Activated CD4-positive, alpha-beta T cell treated with anti-CD3 and anti-CD28 coated beads for 36 hours (primary cell): ENCODE measurements at places on chromosomes 5 and 9.

- peak; percentile 29 for DNase-seq
Measured at GRCh38 chr9:72592502-72593403, 71.3 kb downstream of the TMC1 start.

DNA sequence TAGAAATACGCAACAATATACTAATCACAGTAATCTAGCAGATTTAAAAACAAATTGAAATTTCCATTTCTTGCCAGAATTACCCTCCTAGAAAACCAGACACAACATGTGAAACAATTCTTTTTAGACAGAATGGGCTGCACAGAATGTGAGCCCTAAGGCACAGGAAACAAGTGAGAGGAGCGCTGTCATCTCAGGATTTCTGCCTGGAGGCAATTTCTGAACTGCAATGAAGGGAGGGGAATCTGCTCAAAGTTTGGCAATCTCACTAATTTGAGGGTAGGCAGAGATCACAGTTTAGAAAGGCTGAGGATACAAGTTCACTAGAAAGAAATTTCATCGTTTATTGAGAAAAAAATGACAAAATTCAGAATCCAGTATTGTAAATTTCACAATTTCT, 70.3 kb downstream of the INIP start:
- DNase-seq: no peak

DNA sequence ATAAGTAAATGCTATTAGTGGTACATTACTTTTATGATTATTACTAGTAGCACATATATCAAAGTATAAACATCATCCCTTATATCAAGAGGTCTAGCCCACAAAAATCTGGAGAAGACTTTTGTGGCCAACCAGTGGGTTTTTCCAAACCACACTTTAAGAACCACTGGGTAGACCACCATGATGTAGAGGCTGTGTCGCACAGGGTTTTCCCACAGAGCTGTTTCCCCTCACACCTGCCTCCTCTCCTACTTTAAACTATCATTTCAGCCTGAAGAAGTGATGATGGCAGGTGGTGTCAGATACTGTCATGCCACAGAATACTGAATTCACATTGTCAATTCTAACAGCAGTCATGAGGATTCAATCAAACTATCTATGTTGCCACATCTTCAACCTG, 109.2 kb downstream of the FBXW11 start:
- no peak for DNase-seq

- no peak for DNase-seq
Measured at GRCh38 chr9:114286146-114286679, 36.7 kb upstream of the ORM1 start.

DNA sequence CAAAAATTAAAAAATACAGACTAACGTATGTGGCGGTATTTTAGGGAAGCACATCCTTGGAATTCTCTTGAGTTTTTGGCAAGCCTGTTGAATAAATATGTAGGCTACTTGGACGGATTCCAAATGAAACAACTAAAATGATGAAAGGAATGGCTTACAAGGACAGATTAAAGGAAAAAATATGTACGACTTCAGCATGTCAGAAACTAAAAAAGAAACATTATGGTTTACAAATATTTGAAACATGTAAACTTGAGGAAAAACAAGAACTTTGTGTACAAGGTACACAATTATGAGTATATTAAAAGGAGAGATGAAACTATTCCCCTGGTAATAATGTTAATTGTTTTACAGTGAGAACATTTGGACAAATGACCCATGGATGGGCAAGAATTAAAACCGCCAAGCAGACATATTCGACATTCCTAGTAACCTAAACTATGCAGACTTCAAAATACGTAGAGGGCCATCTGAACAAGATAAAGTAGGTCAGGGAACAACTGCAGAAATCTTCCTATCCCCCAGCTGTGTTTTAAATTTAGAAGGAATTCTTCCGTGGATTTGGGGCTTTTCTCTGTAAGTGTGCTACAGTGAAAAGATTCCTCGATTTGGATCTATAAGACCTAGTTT, 12.5 kb downstream of the EDIL3 start:
- no peak for DNase-seq
